ENCODE measurements at places on chromosomes 7 and 10. TPM values are rescaled to one million over a fixed set of nuclear protein-coding genes. Genes with fewer than 3 reads are reported as not detected.

ANKRD1 gene
- 111 TPM for polyA plus RNA-seq

INHBA gene
- 14.7 TPM for polyA plus RNA-seq

CASTOR2 gene
- 12.9 TPM for polyA plus RNA-seq

HOXA10 gene
- polyA plus RNA-seq = 30.8 TPM

MYH16 gene
- polyA plus RNA-seq = 0.21 TPM

ITIH5 gene
- polyA plus RNA-seq = 40.9 TPM

SPDYE11 gene
- not detected for polyA plus RNA-seq

WIPF3 gene
- 11.9 TPM for polyA plus RNA-seq

UBE2H gene
- polyA plus RNA-seq = 99.2 TPM

NEUROG3 gene
- polyA plus RNA-seq = not detected

CPN1 gene
- not detected for polyA plus RNA-seq

CDCA7L gene
- polyA plus RNA-seq = not detected

LOXL4 gene
- 11.2 TPM for polyA plus RNA-seq

GRM8 gene
- polyA plus RNA-seq = not detected

FBXO24 gene
- 0.91 TPM for polyA plus RNA-seq

LAMB4 gene
- polyA plus RNA-seq = 0.34 TPM

FAM131B gene
- polyA plus RNA-seq = not detected

DRGX gene
- not detected for polyA plus RNA-seq

CALCR gene
- polyA plus RNA-seq = not detected

ELN gene
- 79.8 TPM for polyA plus RNA-seq

LIPF gene
- polyA plus RNA-seq = not detected

NPC1L1 gene
- polyA plus RNA-seq = not detected

SFRP5 gene
- 1.1 TPM for polyA plus RNA-seq

ANKRD2 gene
- polyA plus RNA-seq = 39.6 TPM

ETV1 gene
- 19.0 TPM for polyA plus RNA-seq

HGF gene
- polyA plus RNA-seq = 7.1 TPM

SFRP4 gene
- 14.3 TPM for polyA plus RNA-seq

EPHA1 gene
- 7.0 TPM for polyA plus RNA-seq

MMD2 gene
- 0.07 TPM for polyA plus RNA-seq

IL15RA gene
- 1.8 TPM for polyA plus RNA-seq

NDUFB8 gene
- polyA plus RNA-seq = 108 TPM

EN2 gene
- polyA plus RNA-seq = not detected

ARHGAP19 gene
- polyA plus RNA-seq = 12.7 TPM

PRKAR2B gene
- polyA plus RNA-seq = not detected

TMEM236 gene
- polyA plus RNA-seq = 0.23 TPM

FRMPD2 gene
- polyA plus RNA-seq = 0.07 TPM

BICC1 gene
- polyA plus RNA-seq = not detected

MYO1G gene
- polyA plus RNA-seq = 0.52 TPM

CC2D2B gene
- polyA plus RNA-seq = 1.3 TPM

OPN4 gene
- not detected for polyA plus RNA-seq

CUL2 gene
- polyA plus RNA-seq = 48.9 TPM

CALML5 gene
- not detected for polyA plus RNA-seq

SSC4D gene
- polyA plus RNA-seq = 0.98 TPM

SPDYE16 gene
- 1.9 TPM for polyA plus RNA-seq

INMT gene
- polyA plus RNA-seq = 11.9 TPM
